ENCODE measurements at places on chromosomes 6 and 20. TPM values are rescaled to one million over a fixed set of nuclear protein-coding genes. Genes with fewer than 3 reads are reported as not detected.

Gene SLC22A7
- total RNA-seq = not detected

DNA sequence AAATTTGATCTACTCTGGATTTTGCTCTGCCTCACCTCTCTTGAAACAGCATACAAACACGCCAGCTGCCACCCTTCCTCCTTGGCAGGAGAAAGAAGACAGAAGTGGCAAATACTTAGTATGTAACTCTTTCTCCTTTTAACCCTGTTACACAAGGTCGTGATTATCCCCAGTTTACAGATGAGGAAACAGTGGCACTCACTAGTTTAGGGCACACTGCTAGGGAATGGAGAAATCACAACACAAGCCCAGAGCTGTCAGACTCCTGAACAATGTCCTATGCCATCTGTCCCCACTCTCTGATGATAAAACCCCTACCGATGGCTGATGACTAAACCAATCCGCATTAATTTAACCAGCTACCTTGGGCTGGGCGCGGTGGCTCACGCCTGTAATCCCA, 79.7 kb downstream of the FGD2 start:
- DNase-seq = no peak
- H3K36me3 ChIP-seq = no peaks in the 10 kb centered on the region
- no peak overlapping the region for H3K27ac ChIP-seq
- no peaks in the 10 kb centered on the region for H3K27me3 ChIP-seq

GRCh38 chr6:144653885-144654505, 368.9 kb downstream of the UTRN start:
- H3K4me1 ChIP-seq = peaks cover 13% of the 10 kb centered on the region
- no peak overlapping the region for H3K4me3 ChIP-seq
- no peak overlapping the region for H3K27ac ChIP-seq

DNA sequence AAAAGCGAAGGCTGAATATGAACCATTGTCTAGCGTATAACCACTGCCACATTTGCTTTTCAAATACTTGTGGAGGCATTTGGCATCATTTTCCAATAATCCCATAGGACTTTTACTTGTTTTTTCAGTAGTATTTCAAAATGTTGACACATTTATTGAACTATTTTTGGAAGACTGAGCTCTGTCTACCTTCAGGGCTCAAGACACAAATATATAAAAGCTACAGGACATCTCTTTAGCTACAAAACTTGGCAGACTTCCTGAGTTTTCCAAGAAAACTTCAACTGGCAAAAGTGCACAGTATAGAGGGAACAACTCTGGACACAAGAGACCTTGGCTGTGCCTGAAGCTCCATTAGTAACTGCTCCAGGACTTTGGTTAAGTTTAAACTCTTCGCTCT, 13.4 kb downstream of the EPB41L2 start:
- no peak overlapping the region for H3K4me3 ChIP-seq
- H3K36me3 ChIP-seq = no peaks in the 10 kb centered on the region
- no peak for DNase-seq
- no peaks in the 10 kb centered on the region for H3K4me1 ChIP-seq

GRCh38 chr20:6673071-6673470, 94.4 kb upstream of the BMP2 start:
- no peaks in the 10 kb centered on the region for H3K27me3 ChIP-seq
- no peak overlapping the region for H3K4me3 ChIP-seq
- H3K4me1 ChIP-seq = no peaks in the 10 kb centered on the region

DNA sequence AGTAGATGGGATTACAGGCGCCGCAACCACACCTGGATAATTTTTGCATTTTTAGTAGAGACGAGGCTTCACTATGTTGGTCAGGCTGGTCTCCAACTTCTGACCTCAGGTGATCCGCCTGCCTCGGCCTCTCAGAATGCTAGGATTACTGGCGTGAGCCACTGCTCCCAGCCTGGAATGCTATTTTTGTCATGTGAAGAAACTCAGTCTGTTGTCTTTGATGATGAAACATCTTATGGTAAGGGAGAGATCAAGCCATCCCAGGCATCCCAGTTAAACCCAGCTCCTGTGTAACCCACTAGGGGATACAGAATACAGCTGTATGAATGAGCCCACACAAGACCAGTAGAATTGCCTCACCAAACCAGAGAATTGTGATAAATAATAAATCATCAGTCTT, 83.6 kb upstream of the RBM24 start:
- H3K36me3 ChIP-seq = no peaks in the 10 kb centered on the region
- H3K4me3 ChIP-seq = no peak overlapping the region
- H3K27me3 ChIP-seq = no peaks in the 10 kb centered on the region
- no peak for DNase-seq
- no peaks in the 10 kb centered on the region for H3K4me1 ChIP-seq
- no peak overlapping the region for H3K27ac ChIP-seq
